ENCODE measurements at places on chromosomes 5 and 9.
A peak's percentile ranks its signal among the peaks of the same experiment; 100 is the strongest.

GRCh38 chr5:72154076-72154756 lies 46.9 kb downstream of the MAP1B start:
- no peak for DNase-seq

DNA sequence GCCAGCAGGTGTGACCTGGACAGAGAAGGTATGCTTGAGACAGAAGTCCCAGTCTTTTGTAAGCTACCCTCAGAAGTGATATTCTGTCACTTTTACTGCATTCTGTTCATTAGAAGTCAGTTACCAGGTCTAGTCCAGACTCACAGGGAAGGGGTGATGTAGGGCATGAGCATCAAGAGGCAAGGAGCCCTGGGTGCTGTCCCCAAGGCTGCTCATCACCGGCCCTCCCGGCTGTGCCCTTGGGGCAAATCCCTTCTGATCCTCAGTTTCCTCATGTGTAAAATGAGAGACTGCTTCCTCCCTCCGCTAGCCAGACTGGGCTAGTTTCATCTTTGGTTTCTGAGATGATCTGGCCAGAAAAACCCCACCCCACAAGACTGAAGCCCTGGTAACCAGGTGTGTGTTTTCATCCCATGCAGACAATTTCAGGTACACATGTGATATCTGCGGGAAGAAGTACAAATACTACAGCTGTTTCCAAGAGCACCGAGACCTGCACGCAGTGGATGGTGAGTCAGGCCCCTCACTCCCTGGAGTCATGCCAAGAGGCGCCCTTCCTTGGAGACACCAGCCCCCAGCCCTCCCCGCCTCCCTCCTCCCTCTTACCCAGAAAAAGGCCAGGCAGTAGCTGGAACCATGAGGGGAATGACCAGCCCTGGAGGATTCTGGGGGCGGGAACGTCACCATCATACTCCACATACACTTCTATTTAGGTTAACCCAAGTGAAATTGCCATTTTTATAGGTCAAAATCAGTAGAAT lies 71.0 kb downstream of the AMBP start:
- DNase-seq: no peak

DNA sequence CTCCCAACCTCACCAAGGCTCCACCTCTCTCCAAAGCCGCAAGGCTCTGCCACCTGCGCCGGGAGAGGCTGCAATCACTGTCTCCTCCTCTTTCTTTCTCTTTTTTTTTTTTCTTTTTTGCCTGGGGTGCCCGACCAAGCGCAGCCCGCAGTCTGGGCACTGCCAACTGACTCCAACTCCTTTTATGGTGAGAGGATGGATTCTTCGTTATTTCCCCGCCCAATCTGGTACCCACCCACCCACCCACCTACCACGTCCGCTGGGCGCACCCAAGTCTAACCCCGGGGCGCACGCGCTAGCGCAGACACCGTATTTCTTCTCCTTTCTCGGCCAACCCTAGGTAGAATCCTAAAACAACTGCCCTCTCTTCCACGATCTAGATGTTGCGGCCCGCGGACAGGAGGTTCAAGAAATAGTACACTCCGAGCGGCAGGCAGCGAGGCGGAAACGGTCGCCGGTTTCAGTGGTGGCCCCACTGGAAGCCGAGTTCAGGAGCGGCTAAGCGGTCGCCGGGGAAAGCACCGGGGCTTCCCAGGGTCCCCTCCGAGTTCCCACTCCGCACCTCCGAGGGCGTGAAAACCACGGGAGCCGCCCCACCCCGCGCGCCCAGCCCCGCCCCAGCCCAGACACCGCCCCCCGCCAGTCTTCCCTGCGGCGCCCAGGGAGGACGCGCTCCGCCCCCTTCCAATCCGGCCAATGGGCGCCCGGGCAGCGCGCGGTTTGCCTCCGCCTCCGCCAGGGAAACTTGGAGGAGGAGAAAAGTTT lies 385 bp upstream of the PTGER4 start:
- DNase-seq: peak; percentile 97

DNA sequence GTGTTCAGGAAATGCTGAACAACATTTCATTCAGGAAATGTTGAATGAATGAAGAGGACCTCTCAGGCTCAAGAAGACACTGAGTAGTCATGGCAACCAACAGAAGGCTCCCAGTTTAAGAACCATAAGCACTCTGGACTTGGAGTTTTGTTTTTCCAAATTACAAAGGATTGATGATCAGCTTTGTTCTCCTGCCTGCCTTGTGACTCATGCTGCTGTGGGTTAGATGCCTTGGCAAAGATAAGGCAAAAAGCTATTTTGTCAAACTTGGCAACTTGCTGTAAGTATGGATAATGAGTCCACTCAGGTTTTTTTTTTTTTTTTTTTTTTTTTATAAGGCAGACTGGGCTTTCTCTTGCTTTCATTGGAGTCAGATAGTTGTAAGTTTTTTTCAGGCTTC lies 365.0 kb downstream of the TMEM232 start:
- DNase-seq: peak; percentile 53

DNA sequence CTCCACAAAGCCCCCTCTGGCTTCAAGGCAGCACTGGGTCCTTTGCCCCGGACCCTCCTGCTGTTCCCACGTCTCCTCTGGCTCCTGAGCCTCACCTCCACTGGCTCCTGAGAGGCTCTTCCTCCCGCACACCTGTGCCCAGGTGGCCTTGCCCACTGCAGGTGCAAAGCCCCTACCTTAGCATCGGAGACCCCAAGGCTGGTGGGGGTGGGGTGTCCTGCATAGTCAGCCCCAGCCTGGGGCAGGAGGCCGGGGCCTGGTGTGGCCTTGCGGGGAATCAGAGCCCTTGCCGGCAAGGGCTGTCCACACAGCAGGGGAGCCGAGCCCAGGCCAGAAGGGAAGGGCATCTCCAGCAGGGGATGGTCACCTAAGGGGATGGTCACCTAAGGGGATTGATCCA lies 41.3 kb upstream of the CEP72 start:
- no peak for DNase-seq

DNA sequence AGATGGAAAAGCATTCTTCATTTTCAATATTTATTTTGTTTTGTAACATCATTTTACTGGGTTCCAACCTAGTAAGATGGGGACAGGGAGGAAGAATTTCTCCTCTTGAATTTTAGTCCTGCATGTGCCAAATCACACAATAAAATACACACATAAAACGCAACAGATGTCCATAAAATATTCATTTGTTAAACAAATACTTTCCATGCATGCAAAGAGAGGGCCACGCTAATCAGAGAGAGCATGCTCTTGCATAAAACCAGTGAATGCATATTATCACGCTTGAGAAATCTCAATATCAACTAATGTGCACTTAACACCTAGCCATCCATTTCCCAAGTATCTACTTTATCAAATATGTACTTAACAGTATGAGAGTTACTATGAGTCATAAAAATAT lies 212.6 kb upstream of the TARS1 start:
- no peak for DNase-seq

- DNase-seq: peak; percentile 54
Measured at GRCh38 chr9:68702493-68702892, 2.5 kb upstream of the PIP5K1B start.

GRCh38 chr5:113118298-113118697 lies 141.7 kb downstream of the DCP2 start:
- DNase-seq: no peak
